NCI-H2107 (cell line): ENCODE measurements at places on chromosomes 12 and 14.

DNA sequence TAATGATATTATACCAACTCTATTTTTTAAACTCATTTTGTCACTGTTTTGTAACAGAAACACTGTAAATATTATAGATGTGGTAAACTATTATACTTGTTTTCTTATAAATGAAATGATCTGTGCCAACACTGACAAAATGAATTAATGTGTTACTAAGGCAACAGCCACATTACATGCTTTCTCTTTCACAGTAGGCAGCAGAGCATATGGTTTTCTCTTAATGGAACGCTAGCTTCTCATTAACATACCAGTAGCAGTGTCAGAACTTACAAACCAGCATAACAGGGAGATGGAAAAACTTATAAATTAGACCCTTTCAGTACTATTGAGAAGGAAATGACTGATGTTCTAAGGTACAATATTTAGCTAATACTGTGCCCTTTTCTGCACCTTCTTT is 398.8 kb downstream of the PRKD1 start:
- DNase-seq, result peak; percentile 10

DNA sequence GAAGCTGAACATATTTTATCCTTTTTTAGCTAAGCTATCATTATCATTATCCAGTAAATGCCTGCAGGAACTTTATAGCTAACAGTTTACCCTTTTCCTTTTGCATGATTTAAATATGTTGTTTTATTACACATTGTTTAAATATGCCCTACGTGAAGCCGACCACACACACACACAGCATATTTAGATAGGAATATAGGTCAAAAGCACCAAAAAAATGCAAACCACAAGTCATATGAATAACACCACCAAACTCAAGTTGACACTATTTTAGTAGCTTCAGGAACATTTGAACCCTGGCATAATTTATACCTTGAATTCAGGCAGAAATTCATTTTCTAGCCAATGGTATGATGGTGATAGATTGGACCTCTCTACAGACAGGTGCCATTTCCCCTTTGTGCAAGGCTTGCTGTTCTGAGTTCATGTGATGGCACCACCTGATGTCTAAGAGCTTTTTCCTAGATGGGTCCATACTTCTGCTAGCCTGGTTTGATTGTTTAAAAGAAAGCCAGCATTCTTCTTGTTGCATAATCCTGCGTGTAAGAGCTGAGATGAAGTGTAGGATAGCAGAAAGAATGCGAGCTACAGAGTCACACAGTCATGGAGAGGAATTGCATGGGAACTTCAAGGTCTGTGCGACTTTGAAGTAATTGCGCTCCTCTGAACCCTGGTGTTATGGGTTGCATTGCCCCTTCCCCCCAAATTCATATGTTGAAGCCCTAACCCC is 454.8 kb upstream of the SOX5 start:
- no peak for DNase-seq

- DNase-seq, result no peak
Measured at GRCh38 chr14:33589334-33589733, 361.5 kb downstream of the EGLN3 start.

DNA sequence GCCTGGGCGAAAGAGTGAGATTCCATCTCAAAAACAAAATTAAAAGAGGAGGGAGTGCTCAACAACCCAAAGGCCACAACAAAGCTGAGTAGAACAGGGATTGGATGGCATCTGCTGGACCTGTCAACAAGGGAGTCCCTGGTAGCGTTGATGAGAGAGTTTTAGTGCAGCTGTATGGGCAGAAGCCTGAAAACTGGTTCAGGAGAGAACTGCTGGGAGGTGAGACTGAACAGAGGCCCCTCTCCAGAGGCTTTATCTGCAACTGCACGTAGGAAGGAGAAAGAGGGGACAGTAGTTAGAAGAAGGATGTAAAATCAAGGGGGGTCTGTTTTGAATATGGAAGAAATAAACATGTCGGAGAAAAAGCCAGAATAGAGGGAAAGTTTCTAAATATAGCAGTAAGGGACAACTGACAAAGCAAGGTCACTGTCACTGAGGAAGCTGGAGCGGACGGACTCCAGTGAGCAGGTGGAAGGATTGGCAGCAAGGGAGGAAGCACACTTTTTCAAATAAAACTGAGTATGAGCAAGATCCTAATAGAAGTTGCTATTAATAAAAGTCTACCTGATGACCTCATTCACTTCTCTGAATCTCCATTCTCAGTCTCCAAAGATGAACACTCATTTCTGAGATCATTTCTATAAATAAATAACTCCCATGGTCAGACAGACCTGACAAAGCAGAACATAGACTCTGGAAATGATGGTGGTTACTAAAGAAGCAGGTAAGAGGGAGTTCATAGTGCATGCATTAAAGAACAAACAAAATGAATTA is 11.8 kb upstream of the ATF1 start:
- DNase-seq, result no peak

DNA sequence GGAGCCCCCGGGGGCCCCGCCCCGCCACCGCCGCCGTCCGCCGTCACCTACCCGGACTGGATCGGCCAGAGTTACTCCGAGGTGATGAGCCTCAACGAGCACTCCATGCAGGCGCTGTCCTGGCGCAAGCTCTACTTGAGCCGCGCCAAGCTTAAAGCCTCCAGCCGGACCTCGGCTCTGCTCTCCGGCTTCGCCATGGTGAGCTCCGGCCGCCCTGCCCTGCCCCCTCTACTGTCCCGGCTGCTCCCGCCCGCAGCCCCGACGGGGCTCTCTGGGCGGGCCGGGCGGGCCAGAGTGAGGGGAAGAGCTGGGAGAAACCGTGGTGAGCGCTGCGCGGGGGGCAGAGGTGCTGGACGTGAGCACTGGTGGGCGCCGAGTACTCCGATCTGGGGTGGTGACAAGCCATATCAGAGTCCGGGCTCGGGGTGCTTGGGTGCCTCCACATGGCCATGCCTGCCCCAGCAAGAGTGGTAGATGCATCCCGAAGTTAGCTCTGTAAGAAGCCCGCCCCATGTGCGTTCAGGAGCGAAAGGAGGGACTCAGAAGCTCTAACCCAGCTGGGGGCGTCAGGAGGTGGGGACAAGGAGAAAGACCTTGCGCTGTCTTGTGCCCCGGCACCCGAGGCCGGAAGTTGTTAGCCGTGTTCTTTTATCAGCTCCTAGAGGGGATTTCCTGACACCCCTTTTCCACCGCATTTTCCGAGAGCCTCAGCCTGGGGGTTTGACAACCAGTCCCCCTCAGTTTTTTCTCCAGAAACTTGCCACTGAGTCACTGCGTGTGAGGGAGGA is 717 bp downstream of the ORAI1 start:
- DNase-seq, result peak; percentile 17
